ENCODE measurements at places on chromosomes 12 and 14. TPM values are rescaled to one million over a fixed set of nuclear protein-coding genes. Genes with fewer than 3 reads are reported as not detected.

Gene SVOP
- total RNA-seq = 0.03 TPM

Gene PPP1R36
- total RNA-seq = 3.2 TPM

Gene GPATCH2L
- 43.5 TPM for total RNA-seq

Gene CELA1
- total RNA-seq = not detected

Gene CCDC91
- total RNA-seq = 27.5 TPM

Gene PIWIL1
- total RNA-seq = 0.12 TPM

Gene CD163L1
- 3.9 TPM for total RNA-seq

Gene KRT72
- total RNA-seq = not detected

Gene SLC6A13
- 0.40 TPM for total RNA-seq

Gene TAS2R42
- total RNA-seq = not detected

Gene TMCC3
- total RNA-seq = 6.1 TPM

Gene CYP27B1
- total RNA-seq = 1.6 TPM

Gene DLGAP5
- 1.2 TPM for total RNA-seq

Gene KRT6C
- total RNA-seq = not detected

Gene TOMM20L
- not detected for total RNA-seq

Gene KRT85
- not detected for total RNA-seq

Gene GALNT6
- total RNA-seq = 6.2 TPM

Gene FOXN4
- total RNA-seq = not detected

Gene PKP2
- 39.3 TPM for total RNA-seq

Gene CMA1
- 0.29 TPM for total RNA-seq

Gene PTPRB
- total RNA-seq = 26.0 TPM

Gene KLRB1
- total RNA-seq = 6.4 TPM

Gene LRP1-AS
- total RNA-seq = not detected

Gene FUT8
- total RNA-seq = 33.9 TPM

Gene SRGAP1
- total RNA-seq = 13.5 TPM

Gene TEX52
- not detected for total RNA-seq

Gene VDR
- total RNA-seq = 33.8 TPM

Gene HOXC6
- total RNA-seq = 0.26 TPM

Gene SINHCAF
- 73.3 TPM for total RNA-seq
